SIG-M5 (cell line): ENCODE measurements at places on chromosomes 16 and 17.

- no peak for DNase-seq
Observed at GRCh38 chr16:6446370-6446769, 886.3 kb upstream of the RBFOX1 start.

- no peak for DNase-seq
Observed at GRCh38 chr17:12127177-12127576, 106.5 kb downstream of the MAP2K4 start.

GRCh38 chr16:8611886-8612600 lies 9.5 kb upstream of the METTL22 start:
- DNase-seq, result no peak

DNA sequence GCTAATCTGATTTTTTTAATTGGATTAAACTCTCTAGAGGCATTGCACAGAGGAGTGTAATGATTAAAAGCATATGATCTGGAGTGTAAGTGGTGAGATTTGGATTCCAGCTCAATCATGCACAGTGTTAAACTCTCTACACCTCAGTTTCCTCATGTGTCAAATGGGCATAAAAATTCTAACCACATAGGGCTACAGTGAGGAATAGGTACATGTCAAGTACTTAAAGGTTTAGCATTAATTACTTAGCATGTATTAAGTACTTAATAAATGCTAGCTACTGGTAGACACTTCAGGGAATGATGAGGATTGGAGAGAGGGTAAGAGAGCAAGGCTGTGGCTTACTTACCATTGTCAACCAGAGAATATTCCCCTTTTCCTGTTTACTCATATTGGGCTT lies 17.1 kb downstream of the ERI2 start:
- no peak for DNase-seq

DNA sequence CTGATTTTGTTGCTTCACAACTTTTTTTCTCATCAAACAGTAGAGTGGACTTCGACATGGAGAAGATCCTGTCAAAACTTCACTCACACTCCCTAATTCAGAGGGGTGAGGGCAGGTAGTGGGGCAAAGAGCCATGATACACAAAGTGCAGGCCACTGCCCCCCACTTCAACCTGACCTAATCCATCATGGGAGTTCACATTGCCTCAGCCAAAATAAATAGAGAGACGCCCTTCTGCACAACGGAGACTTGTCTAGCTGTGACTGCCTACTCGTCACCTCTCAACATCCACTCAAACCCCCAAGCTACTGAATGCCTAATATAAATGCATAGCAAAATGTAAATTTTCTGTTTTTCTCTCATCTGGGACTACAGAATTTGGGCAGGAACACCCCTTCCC lies 213.2 kb downstream of the PMP22 start:
- no peak for DNase-seq

DNA sequence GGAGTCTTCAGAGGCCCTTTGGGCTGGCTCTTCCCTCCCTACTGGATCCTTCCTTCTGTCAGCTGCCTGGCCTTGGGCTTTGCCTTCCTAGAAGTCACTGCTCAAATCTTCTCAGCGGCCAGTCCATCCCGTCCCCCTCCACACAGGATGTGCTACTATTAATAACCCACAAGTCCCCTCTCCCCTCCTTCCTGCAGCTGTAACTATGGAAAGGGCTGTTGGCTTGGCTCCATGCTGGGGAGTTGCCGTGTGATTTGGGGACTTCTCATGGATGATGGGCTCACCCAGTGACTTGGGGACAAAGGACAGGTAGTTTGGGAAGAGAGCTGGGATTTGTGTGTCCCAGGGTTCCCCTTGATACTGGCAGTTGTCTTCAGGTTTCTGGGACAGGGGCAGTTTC lies 19.4 kb downstream of the TMEM94 start:
- DNase-seq, result no peak

GRCh38 chr17:41434005-41434404 lies 6.8 kb downstream of the KRT38 start:
- no peak for DNase-seq

DNA sequence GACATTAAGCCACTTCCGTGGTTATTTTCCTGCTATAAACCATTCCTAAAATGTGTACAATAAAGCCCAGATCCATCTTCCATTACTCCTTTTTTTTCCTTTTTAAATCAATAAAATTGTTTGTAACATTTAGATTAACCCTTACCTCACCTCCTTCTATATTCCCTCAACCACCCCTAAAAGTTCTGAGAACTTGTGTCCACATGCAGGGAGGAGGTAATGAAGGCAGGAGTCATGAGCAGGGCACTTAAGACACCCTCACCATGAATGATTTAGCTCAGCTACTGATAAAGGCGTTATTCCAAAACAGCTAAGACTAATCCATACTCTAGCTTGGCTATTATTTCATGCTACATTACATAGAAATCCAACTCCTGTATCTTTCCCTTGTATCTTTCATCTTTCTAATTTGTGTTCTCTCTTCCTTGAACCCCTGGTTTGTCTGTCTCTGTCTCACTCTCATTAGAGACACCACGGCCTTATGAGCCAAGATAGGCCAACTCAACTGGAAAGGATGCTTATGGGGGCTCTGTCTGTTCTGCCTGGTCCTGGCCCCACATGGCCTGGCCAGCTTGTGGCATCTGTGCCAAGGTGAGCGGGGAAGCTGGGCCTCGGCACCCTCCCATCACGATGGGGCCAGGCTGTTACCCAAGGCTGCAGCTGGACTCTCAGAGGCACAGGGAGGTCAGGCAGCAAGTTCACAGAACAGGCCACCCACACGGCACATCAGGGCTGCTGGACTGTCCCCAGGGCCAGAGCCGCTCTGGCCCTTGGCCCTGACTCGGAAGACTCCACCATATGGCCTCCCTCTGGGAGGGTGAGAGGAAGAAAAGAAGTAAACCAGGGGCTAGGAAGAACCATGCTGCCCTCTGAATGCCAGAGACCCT lies 294.4 kb downstream of the SOX9 start:
- no peak for DNase-seq

- DNase-seq, result no peak
Observed at GRCh38 chr16:89499767-89500166, 8.4 kb upstream of the SPG7 start.

DNA sequence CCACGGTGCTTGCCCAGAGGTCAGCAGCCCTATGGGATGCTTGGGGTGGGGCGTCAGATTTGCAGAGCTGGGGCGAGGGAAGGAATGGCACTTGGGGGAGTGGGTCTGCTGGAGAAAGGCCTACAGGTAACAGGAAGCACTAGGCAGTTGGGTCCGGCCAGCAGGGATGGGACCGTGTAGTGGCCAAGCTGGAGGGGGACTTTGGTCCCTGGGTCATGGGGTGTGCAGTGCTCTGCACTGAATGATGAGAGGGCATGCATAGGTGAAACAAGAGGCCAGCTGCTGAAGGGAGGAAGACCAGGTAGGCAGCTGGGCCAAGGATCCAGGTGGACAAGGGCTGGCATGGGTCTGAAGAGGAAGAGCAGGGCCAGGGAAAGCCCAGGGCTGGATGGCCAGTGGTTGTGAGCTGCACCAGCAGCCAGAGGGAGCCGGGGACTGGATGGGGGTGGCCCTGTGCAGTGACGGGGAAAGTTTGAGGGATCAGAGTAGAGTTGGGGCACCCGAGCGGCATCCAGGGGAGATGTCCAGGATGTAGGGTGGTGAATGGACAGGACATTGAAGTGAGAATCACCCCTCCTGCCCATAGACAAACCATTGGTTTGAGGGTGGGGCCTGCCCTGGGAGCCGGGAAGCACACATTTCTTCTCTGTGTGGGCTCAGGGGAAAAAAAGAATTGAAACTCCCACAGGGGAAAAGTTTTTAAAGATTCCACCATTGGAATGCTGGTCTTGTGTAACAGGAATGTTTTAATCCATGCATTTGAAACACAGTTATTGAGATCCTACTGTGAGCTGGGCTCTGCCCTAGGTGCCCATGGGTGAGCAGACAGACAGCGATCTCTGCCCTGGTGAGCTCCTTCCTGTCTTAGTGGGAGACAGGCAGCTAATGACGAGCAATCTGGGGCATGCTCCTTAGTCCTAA lies 25.1 kb downstream of the RAI1 start:
- no peak for DNase-seq

DNA sequence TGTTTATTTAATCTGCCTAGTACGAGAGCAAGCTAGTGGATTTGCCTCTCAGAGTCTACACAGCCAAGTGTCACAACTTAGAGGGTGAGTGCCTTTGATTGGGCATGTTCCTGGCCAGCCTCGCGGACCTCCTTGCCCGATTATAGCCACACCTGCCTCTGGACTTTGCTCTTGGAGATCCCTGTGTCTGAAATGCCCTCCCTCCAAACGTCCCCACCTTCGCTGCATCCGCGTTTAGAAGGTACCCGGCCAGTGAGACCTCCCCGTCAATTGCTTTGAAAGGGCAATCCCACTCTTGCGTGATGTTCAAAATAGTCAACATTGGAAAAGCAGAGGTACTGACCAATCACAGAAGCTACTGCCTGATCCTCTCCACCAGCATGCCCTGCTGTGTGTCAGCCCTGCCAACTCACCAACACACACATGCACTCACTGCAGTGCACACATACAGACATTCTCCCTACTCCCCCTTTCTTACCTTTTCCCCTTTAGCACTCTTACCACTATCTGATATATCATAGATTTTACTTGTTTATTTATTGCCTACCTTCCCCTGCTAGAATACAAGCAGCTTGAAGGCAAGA lies 6.5 kb upstream of the SDK2 start:
- no peak for DNase-seq

- no peak for DNase-seq
Observed at GRCh38 chr17:38883592-38884526, 14.0 kb downstream of the LASP1 start.

DNA sequence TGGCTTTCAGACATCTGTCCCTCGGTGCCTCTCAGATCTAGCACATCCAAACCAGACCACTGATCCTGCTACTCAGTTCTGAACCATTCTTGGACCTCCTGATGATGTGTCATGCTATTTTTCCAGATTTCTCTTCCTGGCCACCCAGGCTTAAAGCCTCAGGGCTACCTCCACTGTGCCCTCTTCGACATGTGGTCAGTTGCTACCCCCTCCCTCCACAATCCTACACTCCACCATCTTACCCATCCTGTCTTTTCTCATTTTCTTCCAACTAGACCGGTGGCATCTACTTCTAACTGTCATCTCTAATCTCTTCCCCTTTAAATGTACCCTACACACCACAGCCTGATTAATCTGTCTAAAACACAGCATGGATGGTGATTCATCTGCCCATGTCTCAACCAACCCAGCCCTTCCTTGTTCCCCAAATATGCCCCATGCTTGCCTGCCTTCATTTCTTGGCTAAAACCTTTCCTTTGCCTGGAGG lies 478.6 kb downstream of the SLC39A11 start:
- no peak for DNase-seq

DNA sequence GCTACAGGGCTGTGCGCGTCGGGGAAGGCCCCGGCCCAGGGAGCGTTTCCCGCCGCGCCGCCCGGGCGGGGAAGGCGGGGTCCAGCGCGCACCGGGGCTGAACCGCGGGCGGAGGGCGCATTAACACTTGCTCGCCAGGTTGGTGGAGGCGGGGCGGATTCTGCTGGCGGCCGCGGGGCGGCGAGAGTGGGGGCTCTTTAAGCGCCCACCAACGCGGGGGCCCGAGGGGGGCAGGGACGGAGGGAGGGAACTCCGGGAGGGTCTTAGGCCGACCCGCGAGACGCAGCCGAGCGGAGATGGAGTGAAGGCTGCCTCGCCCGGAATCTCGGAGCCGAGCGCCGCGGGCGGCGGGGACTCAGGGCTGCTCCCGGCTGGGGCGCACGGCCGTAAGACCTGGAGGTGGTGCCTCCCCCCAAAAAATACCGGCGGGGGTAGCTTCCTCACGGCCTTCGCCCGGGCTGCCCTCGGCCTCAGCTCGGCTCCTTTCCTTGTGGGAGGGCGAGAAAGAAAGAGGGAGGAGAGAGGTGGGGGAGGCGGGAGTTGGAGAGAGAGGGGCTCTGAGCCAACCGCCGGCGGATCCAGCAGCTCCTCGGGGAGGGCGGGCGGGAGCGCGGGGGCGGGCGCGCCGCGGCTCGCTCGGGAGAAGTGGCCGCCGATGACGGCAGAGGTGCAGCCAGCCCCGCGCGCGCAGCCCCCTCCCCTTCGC lies 415 bp upstream of the FOXF1 start:
- DNase-seq, result no peak

GRCh38 chr17:8474826-8475225 lies 39.1 kb downstream of the NDEL1 start:
- no peak for DNase-seq

GRCh38 chr17:27466743-27467375 lies 10.6 kb downstream of the KSR1 start:
- no peak for DNase-seq

DNA sequence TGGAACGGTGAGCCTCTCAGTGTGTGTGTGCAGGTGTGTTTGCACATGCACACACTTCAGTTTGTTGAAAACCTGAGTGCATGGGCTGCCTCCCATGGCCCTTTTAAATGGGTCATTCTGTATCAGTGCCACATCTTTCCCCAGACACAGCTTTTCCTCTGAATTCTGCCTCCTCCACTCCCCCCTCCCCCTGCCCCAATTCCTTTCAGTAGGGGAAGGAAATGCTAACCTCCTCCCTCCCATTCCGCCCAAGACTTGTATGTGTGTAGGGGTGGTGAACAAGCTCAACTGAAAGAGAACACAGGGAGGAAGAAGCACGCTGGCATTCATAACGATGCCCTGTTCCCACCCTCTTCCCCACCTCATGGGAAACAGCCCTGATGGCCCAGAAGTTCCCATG lies 34.3 kb downstream of the C17orf75 start:
- DNase-seq, result no peak

DNA sequence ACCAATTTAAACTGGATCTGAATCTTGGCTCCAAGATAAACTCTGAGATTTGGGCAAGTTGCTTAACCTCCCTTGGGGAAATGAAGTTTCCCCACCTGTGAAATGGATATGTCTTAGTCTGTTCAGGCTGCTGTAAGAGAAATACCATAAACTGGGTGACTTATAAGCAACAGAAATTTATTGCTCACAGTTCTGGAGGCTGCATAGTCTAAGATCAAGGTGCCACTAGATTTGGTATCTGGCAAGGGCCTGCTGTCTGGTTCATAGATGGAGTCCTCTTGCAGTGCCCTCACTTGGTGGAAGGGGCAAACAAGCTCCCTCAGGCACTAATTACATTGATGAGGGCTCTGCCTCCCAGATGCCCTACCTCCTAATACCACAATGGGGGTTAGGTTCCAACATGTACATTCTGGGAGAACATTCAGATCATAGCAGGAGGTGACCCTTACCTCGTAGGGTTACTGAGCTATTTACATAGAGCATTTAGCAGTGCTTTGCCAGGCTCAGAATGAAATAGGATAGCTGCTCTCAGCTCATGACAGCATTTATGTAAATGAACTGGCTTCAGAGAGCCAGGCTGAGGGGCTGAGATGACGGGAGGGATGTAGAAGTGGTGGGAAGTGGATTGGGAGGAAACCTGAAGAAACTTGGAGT lies 83.9 kb downstream of the SPECC1 start:
- DNase-seq, result no peak

DNA sequence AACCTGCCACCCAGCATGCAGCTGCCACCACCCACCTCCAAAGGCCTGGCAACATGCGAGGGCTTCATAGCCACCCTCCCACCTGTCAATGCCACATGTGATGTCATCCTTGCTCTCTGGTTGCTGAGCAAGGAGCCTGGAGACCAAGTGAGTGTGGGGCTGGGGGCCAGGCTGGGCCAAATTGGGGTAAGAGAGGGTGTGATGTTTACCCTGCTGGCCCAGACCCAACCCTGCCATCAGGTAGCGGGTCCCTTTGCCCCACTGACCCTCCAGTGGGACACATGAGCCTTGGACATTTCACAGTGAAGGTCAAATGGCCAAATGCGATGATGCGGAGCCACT lies 8.9 kb downstream of the ALOX15B start:
- DNase-seq, result no peak

- DNase-seq, result no peak
Observed at GRCh38 chr16:52090080-52090479, 456.9 kb downstream of the TOX3 start.
